ENCODE measurements at places on chromosomes 13 and 19.

- no peak for DNase-seq
Measured at GRCh38 chr19:52990759-52991418, 22.8 kb upstream of the ERVV-1 start.

DNA sequence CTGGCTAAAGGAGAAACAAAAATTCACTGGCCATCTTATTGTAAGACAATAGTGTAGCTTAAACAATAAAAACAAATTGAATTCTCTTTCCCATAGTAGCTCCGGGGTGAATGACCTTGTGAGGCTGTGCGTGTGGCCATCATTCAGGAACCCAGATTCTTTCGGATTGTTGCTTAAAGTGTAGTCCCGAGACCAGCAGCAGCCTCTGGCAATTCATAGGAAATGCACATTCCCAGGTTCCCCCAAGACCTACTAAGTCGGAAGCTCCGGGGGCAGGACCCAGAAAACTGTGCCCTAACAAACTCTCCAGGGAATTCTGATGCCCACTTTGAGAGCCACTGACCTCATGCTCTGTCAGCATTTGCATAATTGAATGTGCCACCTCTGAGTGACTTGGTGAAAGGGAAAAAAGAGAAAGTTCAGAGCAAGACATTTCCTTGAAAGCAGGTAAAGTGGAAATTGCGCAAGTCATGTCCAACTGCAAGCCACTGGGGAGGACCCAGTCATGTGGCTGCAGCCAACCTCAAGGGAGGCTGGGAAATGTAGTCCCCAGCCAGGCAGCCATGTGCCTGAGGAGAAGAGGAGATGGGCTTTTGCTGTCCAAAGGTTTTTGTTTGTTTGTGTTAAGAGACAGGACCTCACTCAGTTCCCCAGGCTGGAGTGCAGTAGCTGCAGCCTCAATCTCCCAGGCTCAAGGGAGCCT, 50.7 kb upstream of the PNMA8B start:
- peak; percentile 14 for DNase-seq

DNA sequence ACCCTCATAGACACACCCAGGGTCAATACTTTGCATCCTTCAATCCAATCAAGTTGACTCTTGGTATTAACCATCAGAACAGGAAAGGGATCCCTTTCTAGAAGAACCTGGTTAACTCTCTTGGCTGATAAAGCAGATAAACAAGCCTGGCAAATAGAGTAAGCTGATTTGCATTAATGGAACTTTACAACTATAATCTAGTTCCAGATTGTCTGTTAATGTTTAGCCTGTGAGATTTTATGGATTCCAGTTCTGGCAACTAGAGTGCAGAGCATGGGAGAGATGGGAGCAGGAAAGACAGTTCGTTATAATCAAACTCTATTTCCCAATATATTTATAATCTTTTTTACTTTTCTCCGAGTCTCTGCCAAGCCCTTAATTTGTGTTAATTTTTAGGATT, 272.6 kb upstream of the KLHL1 start:
- DNase-seq: no peak

GRCh38 chr19:23577501-23577900, 109.5 kb downstream of the ZNF675 start:
- DNase-seq: no peak

DNA sequence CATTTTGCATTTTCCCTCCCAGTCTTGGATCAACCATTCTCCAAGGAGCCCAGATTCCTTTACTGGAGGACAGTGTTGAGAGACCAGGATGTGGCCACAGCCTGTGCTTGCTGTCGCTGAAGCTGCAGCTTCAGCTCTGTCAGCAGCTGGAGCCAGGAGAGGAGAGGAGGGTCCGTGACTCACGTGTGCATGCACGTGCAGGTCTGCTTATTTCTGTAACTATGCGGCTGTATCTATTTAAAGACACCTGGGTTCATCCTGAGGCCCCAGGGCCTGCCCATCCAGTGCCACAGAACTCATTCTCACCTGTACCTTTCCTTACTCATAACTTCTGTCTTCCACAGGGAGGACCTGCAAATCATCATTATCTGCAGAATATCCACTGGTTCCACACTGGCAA, 8.2 kb upstream of the LAMP1 start:
- no peak for DNase-seq

- DNase-seq: no peak
Measured at GRCh38 chr13:40172878-40173277, 493.6 kb downstream of the FOXO1 start.

- no peak for DNase-seq
Measured at GRCh38 chr13:41821238-41821594, 139.7 kb downstream of the VWA8 start.

GRCh38 chr13:94799299-94799698, 87.0 kb upstream of the SOX21 start:
- DNase-seq: no peak

DNA sequence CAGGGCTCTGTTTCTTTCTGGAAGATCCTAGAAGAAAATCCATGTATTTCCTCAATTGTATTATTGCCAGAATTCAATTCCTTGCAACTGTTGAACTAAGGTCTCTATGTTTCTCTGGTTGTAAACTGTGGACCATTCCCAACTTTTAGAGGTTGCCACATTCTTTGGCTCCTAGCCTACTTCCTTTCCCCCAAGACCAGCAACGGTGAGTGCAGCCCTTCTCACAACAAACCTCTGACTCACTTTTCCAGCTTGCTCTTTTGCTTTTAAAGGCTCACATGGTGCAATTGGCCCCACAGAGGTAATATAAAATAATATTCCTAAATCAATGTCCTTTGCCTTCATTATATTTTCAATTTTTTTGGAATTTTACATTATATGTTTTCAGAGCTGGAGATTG, 371.3 kb downstream of the SLITRK5 start:
- DNase-seq: no peak

GRCh38 chr13:74450964-74451363, 316.8 kb upstream of the KLF12 start:
- no peak for DNase-seq

DNA sequence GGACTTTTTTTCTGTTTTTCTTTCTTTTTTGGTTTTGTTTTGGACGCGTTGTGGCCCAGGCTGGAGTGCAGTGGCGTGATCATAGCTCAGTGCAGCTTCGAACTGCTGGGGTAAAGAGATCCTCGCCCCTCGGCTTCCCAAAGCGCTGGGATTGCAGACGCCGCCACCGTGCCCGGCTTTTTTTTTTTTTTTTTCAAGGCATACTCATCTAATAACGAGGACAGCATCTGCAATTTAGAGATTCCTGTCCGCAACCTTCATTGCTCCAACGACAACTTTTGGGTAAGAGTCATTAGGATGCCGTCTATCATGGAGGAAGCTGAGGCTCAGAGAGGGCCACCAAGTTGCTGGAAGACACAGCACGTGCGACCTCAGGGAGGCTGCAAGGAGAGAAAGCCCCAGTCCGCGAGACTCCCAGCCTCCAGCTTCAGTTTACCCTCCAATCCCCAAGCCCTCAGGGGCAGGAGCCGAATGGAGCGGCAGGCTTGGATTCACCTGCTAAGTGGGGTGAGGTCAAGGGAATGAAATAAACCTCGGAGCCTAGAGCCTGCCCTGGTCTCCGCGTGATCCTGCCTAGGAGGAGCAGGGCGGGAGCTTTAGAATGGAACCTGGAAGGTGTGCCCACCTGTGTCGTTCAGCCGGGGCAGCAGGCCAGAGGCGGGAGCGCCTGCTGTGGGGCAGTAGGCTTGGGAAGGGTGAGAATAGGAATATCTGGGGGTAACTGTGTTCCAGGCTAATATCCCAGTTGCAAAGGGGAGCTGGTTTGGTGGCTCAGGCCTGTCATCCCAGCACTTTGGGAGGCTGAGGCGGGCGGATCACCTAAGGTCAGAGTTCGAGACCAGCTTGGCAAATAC, 676 bp upstream of the POLRMT start:
- DNase-seq: no peak

DNA sequence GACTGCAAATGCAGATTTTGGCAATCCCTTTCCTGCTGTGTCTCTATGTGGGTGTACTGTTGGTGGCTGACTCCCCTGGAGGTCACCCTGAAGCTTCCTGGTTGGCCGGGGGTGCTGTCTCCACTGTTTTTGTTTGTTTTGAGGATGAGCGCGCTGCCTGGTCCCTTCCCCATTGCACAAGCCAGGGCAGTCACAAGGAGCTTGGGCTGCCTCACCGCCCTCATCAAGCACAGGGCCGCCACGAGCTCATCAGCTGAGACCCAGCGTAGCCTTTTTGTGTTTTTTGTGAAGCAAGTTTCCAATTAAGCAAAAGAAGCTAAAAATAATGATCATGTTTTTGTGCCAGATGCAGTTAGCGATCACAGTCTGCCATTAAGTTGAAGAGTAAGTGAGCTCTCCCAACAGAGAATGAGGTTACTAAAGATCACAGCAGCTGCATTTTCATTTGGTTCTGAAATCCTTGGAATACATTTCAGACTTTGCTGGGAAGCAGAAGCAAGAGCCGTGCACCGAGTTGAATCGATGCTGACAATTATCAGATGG, 57.8 kb downstream of the GGACT start:
- DNase-seq: no peak

GRCh38 chr13:44040818-44041100, 161.1 kb downstream of the LACC1 start:
- DNase-seq: no peak

GRCh38 chr19:30223866-30224688, 148.1 kb upstream of the ZNF536 start:
- DNase-seq: no peak

DNA sequence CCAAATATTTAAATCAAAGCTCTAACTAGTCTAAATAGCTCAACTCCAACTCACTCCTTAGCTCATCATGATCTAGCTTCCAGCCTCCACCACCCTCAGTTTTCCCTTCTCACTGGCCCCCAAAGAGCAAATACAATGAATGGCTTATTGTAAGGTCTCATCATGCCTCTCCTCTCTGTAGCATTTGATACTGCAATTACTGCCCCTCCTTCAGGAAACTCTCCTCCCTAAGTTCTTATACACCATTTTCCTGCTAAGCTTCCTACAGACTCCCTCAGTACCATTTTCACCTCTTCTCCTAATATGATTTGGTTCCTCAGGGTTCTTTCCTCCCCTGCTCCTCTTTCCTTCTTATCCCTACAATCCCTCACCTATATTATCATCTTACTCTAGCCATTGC, 12.8 kb downstream of the KPNA3 start:
- DNase-seq: no peak

DNA sequence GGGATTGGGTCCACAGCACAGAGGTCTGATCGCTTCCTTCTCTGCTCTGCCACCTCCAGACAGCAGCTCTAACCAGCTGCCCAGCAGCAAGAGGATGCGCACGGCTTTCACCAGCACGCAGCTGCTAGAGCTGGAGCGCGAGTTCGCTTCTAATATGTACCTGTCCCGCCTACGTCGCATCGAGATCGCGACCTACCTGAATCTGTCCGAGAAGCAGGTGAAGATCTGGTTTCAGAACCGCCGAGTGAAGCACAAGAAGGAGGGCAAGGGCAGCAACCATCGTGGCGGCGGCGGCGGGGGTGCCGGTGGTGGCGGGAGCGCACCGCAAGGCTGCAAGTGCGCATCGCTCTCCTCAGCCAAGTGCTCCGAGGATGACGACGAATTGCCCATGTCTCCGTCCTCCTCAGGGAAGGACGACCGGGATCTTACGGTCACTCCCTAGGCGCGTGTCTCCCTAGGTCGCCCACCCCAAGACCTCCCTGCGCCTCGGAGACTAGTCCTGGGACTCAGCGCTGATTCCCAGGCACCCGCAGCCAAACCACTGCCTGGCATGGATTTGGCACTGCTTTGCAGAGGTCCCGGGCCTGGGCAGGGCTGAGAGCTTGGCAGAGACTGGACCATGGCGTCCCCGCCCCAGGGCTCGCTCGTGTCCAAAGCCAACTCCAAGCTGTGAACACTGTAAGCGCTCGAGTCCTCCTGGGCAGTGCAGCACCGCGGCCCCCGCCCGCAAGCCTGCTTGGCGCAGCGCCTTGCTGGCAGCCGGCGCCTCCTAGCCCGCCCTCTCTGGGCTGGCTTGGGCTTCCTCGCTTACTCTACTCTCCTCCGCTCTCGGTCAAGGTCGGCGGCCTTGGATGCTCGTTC, 1.5 kb downstream of the GSX1 start:
- DNase-seq: no peak

- no peak for DNase-seq
Measured at GRCh38 chr19:14054721-14055120, 7.2 kb downstream of the PALM3 start.

DNA sequence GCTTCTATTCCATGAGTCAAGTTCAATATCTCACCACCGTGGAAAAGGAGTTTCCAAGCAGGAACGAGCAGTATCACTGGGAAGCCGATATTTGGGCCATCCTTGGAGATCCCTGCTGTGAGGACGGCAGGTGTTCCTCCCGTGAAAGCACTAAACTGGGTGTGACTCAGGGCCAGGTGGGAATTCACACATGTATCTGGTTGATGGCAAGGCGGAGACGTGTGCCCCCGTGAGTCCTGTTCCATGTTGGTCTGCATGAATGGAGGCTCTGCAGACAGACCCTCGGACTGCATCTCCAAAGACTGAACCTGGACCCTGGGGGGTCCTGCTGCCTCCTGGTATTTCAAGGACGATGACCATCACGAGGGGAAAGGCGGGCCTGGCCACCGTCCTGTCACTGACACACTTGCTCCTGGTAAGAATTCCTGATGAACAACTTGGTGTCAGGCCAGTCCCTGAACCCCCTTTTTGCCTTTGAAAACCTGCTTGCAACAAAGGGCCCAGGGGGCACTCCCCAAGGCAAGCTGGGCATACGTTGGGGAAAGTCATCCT, 22.8 kb upstream of the GAS6 start:
- DNase-seq: no peak

DNA sequence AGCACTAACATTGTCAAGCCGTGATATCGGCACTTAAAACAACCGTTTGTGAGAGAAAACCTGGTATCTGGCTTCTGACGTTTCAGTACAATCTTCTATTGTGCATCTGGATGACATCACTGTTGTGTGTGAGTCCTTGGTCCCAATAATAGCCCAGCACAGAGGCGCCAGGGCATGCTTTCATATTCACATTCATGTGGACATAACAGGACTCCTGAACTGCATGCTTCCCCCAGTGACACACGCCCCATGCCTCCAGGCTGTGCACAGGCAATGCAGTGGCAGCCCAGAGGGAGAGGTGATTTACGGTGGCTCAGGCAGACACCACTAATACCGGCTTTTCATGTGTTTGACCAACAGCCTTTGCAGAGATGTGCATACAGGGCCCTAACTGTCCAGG, 58.1 kb downstream of the MRPL57 start:
- DNase-seq: no peak

DNA sequence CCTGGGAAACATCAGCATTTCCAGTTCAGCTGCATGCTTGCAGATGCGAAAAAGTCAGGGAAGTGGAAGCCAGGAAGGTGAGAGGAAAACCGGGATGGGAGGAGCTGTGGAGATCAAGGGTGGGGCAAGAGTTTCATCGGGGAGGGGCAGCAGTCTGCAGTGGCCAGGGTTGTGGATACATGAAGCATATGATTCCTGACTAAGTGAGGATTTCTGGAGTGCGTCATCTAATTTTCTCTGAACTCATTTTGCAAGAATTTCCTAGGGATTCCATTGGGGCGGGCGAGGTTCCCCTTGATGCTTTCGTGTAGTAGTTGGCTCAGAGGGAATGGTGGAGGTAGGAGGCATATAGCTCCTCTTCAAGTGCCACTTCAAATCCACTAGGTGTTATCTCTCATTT, 344.1 kb upstream of the TMTC4 start:
- peak; percentile 93 for DNase-seq
